ENCODE measurements at places on chromosomes 7 and 10.

- no peak for DNase-seq
These were observed 15.7 kb upstream of the ZMIZ1 start for GRCh38 chr10:79053081-79053434.

DNA sequence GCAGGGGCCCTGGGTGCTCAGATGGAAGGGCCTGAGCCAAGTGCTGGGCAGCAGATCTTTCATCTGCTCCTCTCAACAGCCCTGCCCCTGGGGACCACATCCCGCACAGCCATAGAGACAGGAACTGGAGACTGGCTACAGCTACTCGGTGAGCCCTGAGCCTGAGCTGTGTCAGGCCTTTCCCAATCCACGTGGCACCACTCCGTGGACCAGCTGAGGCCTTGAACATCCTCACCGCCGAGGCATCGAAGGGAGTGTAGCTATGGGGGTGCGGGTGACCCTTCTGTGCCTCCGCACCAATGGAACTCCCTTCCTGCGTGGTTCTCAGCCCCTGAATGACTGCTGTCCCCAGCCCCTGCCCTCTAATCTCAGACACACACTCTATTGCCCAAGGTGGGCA is 362.7 kb upstream of the SHH start:
- DNase-seq, result no peak

DNA sequence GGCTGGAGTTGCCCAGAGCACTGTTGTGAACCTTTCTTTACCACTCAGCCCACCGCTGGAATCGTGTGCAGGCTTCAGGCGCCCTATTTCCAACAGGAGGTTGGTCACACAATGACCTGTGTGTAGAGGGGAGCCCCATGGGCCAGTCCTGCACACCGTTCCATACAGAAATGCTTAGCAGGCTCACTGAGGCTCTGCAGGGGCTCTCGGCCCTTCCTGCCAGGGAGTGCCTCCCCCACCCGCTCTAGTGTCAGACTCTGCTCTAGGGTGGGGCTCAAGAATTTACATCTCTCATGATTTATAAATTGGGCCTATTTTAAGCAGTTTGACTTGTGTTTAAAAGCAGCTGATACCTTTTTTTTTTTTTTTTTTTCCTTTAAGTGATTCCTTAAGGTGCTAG is 42.0 kb downstream of the SHH start:
- DNase-seq, result no peak

DNA sequence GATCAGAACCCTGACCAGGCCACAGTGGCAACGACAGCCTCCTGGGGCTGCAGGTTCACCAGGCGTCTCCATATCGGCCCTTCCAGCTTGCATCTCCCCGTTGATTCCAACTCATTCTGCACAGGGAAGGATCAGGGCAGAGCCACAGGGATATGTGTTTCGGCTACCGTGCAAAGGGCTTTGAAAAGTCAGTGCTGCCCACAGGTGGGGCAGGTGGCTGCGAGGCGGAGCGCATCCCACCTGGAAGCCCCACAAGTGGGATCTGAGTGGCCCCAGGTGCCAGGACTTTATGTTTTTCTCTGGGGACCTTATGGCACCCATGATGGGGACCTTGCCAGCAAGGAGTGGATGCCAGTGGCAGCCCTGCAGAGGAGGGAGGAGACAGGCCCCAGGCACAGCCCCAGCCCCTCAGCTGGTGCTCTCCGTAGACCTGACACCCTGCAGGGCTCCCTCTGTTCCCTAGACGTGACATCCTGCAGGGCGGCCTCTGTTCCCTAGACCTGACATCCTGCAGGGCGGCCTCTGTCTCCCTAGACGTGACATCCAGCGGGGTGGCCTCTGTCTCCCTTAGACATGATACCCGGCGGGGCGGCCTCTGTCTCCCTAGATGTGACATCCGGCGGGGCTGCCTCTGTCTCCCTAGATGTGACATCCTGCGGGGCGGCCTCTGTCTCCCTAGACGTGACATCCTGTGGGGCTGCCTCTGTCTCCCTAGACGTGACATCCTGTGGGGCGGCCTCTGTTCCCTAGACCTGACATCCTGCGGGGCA is 189.4 kb downstream of the ELFN1 start:
- no peak for DNase-seq

DNA sequence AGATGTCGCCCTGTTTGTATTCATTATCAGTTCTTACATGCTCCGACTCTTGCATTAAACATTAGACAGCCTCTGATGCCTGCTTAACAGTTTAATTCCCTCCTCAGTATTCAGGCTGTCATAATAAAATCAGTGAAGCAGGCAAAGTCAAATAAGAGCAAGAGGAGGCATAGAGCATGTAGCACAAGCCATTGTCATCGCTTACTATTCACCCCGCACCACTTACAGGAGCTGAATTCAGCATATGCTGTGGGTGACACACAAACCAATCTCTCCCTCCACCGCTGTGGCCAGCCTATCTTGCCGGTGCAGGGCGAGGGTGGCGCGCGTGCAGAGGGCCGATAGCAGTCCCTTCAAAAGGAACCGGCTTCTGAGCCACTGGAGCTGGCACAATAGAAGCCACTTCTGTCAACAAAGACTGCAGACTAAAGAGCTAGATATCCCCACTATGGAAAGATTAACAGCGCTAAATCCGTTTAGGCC is 433.2 kb upstream of the MGMT start:
- no peak for DNase-seq

DNA sequence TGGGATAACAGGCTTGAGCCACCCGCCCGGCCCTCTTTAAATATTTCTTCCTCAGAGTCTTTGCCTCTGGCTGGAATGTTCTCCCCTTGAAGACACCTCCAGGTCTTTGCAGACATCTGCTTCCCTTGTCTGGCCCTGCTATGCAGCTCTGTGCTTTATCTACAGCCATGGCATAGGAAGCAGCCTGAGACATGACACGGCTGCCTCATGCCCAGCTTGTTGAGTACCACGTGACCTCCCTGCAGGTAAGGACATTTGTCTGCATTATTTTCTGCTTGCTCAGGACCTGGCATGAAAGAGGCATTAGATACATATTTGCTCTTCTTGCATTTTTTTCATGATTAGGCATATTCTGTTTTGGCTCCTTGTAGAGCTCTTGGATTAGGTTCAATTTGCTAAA is 113.8 kb upstream of the KLF6 start:
- DNase-seq, result no peak

DNA sequence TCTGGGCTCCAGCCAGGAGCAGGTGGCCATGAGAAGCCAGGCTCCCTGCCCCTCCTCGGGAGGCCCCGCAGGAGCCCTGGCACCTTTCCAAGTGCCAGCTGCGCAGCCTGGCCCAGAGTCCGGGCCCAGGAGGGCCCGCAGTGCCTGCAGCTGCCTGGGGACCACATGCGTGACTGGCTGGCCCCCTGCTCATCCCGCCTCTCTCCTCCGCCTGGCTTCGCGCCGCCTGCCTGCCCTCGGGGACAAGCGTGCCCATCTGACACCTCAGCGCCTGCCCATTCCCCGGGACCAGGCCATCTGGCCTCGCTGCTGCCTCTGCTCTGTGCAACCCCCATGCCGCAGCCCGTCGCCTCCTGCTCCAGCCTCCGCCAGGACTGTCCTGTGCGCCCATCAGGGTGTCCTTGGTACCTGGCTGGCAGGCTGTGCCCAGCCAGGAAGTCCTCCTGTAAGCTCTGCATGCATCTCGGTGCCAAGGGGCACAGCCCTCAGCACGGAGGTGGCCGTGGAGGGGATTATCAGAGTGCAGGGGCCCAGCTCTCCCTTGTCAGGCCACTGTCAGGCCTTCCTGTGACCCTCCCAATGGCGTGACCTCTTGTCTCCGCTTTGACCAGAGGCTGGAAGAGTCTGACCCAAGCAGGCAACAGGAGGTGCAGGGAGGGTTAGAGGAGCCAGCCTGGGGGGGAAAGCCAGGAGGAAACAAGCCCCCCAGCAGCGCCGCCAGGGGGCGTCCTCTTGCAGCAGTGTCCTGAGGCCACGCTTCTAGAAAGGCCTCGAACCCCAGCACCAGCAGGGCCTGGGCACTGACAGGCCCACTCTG is 50.5 kb downstream of the TMEM209 start:
- DNase-seq, result no peak

DNA sequence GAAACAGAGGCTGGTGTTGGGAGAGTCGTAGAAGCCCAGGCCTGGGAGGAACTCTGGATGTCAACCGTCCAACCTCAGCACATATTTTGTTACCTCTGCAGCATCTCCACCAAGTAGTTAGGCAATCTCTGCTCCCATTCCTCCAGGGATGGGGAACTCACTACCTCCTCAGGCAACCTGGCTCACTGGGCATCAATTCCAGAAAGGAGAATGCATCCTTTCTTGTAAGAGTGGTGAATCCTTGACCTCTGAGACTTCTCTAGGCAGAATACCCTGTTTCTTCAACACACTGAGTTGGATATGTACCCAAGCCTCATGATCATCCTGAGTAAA is 136.7 kb upstream of the ZMIZ1 start:
- DNase-seq, result peak; percentile 44

DNA sequence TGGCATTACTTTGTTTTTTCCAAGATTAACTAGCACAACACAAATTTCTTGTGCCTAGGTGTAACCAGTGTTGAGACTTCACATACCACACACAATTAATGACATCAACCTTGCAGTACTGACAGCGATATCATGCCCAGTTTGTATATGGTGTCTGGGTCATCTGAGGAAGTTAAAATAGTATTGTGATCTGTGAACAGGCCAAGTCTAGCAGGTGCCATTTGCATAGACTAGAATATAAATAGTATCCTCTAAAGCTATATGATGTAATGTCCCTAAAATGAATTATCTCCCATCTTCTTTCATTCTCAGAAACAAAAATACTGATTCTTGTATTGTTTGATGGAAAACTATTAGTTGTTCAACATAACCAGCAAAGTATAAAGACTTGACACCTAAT is 175.8 kb upstream of the KAT6B start:
- DNase-seq, result no peak

GRCh38 chr7:130139193-130139960 is 65.8 kb downstream of the TMEM209 start:
- no peak for DNase-seq

DNA sequence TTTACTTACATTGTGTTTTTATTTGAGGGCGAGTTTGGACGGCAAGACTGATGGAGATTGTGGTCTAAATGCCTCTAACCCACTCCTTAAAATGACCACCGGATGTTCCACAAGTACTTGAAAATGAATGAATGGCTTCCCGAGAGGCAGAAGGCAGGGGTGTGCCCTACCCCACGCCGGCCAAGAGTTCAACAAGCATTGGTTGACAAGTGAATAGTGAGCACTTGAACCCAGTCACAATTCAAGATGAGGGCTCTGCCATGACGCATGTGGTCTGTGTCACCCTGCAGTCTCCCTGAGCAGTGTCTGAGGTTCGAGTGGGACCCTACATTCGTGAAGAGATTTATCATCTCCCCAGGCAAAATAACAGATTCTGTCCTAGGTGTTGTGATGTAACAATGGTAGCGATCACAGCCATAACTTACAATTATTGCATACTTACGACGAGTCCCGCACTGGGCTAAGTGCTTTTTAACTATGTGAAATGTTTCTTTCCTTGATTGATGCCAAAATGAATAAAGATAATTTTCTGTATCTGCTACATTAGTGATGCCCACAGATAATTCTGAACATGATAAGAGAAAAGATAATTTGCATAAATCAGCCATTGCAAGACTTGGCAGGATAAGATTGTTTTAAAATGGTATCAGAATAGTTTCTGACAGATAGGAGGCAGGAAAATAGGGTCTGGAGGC is 305.4 kb downstream of the WDR37 start:
- DNase-seq, result no peak

- no peak for DNase-seq
These were observed 188.1 kb downstream of the MYOF start for GRCh38 chr10:93293999-93294398.

GRCh38 chr10:14507781-14508180 is 177.1 kb upstream of the FRMD4A start:
- DNase-seq, result no peak

DNA sequence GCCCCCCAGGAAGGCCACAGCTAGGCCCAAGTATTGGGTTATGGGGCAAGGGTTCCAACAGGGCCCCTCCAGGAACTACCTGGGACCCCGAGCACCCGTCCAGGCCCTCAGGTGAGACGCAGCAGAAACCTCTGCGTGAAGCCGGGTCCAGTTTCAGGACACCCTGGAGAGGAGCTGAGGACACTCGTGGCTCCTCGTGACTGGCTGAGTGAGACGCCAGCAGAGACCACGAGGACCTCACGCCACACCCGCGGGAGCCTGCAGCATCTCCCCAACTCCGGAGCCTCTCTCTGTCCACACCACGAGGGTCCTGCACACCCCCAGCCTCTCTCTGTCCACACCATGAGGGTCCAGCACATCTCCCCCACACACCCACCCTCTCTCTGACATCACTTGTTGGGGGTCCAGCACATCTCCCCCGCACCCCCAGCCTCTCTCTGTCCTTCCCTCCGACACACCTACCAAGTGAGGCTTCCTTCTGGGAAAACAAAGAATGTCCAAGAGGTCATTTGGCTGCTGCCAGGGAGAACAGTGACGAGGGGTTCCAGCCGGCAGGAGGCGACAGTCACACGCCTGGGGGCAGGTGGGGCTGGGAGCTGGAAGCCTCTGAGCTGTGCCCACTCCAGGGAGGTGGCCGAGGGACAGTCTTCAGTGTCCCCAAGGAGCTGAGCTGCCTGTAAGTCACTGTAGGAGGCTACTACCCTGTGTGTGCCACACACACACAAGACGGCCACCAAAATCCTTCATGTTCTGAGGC is 46.1 kb upstream of the PPP2R2D start:
- DNase-seq, result no peak
